ENCODE measurements at places on chromosomes 3 and 15. TPM values are rescaled to one million over a fixed set of nuclear protein-coding genes. Genes with fewer than 3 reads are reported as not detected.

DNA sequence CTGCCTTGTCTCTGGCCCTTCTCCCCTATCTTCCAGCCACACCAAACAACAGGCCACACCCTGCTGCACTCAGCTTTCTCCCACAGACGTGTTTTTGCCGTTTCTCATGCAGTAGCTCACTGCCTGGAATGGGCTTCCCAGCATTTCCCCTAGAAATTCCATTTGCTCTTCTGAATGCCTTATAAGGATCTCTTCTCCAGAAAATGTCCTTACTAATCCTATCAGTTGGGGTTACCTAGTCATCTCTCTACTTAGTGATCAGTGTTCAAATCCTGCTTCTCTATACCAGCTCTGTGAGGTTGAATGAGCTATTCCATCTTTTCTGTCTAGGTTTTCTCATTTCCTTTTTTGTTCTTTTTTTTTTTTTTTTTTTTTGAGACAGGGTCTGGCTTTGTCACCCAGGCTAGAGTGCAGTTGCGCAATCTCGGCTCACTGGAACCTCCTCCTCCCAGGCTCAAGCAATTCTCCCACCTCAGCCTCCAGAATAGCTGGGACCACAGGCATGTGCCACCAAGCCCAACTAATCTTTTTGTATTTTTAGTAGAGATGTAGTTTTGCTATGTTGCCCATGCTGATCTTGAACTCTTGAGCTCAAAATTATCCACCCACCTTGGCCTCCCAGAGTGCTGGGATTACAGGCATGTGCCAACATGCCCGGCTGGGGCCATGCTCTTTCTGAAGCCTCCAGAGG lies 98.2 kb upstream of the CHD2 start:
- peaks cover 13% of the 10 kb centered on the region for H3K4me1 ChIP-seq
- no peaks in the 10 kb centered on the region for H3K36me3 ChIP-seq
- DNase-seq, result no peak
- no peaks in the 10 kb centered on the region for H3K27me3 ChIP-seq
- no peak overlapping the region for H3K27ac ChIP-seq
- H3K4me3 ChIP-seq, result no peak overlapping the region

The RASA2 gene
- 8.1 TPM for polyA plus RNA-seq

The TMCO5A gene
- polyA plus RNA-seq, result not detected

DNA sequence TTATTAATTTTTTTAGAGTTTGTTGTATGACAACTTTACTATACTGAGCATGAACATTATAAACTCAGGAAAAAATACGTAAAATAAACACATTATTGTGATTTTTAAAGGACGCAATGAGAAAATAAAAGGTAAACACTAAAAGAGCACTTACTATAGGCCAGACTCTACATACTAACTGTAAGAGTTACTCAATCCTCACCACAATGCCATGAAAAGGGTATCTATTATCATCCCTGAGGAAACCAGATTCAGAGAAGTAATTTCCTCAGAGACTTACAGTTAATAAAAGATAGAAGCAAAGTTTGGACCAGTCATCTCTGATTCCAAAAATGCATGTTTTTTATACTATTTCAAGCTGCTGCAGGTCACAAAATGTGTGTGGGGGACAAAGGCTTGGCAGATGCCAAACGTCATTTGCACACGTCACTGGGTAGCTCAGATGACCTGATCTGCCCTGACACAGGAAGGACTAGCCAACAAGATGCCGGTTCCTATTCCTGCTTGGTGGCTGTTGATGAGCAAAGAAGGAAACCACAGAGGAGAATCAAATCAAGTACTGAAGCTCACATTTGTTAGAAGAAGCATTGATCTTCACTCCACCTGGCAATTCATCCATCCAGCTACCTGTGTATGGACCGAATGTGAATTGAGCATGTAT lies 42.3 kb downstream of the KLHL6 start:
- no peak for DNase-seq
- H3K27me3 ChIP-seq, result no peaks in the 10 kb centered on the region
- H3K4me1 ChIP-seq, result peaks cover 32% of the 10 kb centered on the region
- no peak overlapping the region for H3K27ac ChIP-seq
- no peak overlapping the region for H3K4me3 ChIP-seq

The STIMATE gene
- 21.0 TPM for polyA plus RNA-seq

The TMEM40 gene
- not detected for polyA plus RNA-seq
